ENCODE measurements at places on chromosomes 1 and 21.
A peak's percentile ranks its signal among the peaks of the same experiment; 100 is the strongest.

DNA sequence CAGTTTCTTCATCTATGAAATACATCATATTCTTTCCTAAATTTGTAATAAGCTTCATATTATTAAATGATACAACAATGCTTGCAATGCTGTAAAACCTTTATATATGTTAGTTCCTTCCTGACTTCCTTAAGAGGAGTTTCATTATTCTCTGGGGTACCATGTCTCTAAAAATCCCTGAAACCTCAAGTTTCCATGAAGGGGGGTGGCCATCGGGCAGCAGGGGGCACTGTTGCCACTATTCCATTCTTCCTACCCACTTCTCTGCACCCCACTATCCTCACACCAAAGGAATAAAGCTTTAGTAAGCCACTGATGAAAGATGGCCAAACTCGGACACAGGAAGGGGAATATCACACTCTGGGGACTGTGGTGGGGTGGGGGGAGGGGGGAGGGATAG, 9.0 kb upstream of the DMRTB1 start:
- no peak for DNase-seq

- DNase-seq = peak; percentile 75
These were observed 15.4 kb downstream of the NOL9 start for GRCh38 chr1:6538956-6539355.

DNA sequence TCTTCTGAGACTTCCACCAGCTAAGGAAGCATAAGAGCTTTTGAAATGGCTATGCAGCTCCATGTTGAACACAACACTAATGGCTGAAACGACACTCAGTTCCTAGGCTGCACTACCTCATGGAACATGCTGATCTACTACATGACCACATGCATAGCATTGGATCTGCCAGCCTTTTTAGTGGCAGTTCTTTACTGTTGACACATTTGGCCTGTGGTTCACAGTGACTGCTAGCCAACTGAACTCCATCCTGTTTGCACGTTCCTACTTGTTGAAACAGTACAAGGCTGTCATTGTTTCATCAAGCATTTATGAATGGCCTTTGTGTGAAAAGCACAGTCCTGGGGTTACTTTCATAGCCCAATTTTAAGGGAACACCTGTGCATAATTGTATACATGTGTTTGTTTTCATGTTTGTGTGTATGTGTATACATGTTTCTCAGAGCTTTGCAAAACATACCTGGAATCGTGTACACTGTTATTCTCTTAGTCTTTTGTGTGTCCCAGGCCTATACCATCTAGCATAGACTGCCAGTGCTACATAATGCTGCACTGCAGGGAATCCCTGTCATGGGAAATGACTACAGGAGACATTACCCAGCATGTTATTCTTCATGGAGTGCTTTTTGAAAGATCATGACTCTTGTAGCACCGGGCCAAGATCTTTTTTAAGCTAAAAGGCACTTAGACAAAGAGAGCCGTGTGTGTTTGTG, 179.6 kb upstream of the ESRRG start:
- no peak for DNase-seq

- peak; percentile 59 for DNase-seq
These were observed 24.4 kb upstream of the LEPR start for GRCh38 chr1:65395887-65396612.

DNA sequence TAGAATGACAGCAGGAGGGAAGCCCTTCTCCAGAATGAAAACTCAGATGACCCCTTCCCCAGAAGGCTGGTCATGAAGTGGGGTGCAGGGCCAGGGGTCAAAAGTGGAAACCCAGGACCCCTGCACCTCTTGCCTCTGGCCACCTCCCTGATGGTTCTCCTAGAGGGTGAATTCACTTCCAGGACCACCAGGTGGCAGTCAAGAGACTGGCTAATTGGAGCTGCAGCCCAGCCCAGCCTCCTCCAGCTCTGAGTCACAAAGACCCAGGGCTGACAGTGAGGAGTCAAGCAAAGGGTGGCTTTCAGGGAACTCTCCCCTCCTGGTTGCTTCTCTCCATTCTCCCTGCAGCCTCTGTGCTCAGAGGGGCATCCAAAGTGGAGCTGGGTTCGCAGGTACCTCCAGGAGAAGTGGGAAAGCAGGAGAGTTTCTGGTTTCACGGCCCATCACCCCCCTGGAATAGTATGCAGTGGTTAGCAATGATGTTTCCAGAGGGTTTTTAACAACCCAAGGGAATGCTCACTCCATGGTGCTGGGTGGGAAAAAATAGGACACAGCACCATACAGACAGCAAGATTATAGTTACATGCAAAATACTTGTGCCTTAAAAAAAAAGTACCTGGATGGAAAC, 6.1 kb upstream of the EPHB2 start:
- DNase-seq = peak; percentile 87

DNA sequence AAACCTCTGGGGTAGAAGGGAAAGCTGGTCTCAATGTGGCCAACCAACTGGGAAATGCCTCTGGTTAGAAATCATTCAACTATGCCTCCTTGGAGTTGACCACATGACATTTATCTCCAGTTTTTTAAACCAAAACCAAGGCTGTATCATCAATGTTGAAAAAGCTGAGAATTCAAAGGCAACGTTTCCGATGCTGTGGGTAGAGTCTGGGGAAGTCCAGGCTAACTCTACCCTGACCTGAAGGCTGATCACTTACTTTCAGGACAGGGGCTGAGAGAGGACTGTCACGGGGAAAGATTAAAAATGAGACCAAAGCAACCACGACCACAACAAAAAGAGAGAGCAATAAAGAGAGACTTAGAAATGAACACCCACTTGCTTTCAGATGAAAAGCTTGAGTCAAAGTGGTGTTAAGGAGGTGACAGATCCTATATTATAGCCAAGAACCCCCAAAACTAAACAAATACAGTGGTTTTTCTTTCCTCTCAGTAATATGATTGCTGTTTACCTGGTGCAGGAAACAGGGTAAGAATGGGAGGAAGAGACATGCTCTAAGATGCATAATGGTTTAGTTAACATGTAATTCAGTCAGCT, 90.8 kb upstream of the TNFSF4 start:
- no peak for DNase-seq

DNA sequence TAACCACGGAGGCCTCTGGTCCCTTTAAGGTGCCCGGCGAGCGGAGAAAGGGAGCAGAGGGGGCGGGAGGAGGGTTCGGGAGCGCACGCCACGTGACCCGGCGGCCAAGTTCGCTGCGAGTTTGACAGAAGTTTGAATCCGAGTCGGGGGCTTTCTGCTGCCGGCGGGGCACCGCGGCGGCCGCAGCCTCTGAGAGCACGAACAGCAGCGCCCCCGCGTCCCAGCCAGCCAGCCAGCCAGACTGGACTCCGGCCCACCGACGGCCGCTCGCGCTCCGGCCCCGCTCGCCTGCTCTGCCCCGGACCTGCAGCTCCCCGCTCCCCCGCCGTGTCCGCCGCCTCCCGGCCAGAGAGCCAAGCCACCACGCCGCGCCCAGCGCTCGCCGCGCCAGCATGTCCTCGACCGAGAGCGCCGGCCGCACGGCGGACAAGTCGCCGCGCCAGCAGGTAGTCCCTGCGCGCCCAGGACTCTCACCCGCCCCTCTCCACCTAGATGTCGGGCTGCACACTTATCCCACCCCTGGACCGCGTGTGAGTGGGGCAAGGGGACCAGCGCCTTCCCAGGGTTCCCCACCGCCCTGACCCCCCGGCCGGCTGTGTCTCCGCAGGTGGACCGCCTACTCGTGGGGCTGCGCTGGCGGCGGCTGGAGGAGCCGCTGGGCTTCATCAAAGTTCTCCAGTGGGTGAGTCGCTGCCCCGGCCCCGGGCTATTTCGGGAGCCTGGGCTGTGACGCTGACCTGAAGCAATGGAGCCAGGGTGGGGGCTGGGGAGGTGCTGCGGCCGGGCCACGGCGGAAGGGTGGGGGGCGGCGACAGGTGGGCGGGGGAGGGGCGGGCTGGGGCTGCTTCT, at the start of gene SYPL2:
Gene SYPL2 (plus strand): TSS at position 95 of the 849 bp plus-strand sequence. CDS start 298 bp downstream, at position 393.
- DNase-seq = no peak

GRCh38 chr21:18614303-18614702, 210.7 kb upstream of the TMPRSS15 start:
- no peak for DNase-seq

DNA sequence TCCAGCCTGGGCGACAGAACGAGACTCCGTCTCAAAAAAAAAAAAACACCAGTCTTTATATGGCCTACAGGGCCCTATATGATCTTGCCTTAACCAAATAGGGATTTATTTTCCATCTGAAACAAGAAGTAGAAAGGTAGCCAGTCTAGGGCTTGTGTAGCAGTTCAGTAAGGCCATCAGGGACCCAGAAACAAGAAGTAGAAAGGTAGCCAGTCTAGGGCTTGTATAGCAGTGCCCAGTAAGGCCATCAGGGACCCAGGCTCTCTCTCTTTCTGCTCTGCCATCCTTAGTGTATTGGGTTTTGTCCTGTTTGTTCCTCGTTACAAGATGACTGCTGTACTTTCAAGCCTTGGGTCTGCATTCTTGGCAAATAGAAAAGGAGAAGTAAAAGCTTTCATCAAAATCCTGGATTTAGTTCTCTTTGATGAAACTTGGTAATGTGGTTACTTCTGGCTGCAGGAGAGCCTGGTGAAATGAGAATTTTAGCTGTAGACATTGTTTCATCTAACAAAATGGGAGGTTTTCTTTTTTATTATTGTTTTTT, 46.1 kb downstream of the PKN2 start:
- DNase-seq = no peak

DNA sequence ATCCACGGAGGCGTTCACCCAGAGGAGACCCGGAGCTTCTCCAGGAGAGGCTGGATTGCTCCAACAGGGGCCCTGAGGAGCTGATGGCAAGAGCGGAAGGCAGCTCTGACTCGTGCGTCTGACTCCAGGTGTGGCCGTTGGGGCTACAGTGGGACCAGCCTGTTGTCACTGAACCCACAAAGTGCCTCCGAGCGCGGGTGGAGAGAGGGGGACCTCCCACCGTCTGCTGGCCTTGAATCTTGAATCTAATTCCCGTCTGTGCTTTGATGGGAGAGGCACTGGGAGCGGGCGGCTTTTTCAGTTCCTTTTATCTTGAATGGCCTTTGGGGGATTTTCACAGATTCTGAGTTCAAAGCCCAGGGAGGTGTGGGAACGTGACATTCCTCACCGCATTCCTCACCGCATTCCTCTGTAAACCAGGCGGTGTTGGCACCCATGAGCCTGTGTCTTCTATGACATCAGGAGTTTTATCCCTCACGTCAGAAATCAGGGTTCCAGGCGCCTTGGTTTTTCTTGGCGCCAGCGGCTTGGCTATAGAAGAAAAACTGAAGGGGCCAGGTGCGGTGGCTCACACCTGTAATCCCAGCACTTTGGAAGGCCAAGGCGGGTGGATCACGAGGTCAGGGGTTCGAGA, 39.2 kb upstream of the COL18A1 start:
- peak; percentile 68 for DNase-seq

- no peak for DNase-seq
These were observed 83.1 kb downstream of the KCNN3 start for GRCh38 chr1:154786804-154787570.

DNA sequence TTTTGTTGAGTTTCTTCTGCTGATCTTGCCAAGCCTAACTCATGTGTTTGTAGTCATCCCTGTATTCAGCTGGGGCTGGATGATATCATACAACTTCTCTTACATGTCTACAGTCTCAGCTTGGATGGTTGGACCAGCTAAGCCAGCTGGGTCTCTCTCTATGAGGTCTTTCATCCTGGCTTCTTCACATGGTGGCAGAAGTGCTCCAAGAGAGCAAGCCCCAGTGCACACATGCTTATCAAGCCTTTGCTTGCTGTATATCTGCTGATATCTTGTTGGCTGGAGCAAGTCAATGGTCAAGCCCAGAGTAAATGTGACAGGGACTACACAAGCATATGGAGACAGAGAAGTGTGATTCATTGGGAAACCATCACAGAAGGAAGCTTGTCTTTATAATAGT, 29.2 kb upstream of the SLC44A5 start:
- no peak for DNase-seq

DNA sequence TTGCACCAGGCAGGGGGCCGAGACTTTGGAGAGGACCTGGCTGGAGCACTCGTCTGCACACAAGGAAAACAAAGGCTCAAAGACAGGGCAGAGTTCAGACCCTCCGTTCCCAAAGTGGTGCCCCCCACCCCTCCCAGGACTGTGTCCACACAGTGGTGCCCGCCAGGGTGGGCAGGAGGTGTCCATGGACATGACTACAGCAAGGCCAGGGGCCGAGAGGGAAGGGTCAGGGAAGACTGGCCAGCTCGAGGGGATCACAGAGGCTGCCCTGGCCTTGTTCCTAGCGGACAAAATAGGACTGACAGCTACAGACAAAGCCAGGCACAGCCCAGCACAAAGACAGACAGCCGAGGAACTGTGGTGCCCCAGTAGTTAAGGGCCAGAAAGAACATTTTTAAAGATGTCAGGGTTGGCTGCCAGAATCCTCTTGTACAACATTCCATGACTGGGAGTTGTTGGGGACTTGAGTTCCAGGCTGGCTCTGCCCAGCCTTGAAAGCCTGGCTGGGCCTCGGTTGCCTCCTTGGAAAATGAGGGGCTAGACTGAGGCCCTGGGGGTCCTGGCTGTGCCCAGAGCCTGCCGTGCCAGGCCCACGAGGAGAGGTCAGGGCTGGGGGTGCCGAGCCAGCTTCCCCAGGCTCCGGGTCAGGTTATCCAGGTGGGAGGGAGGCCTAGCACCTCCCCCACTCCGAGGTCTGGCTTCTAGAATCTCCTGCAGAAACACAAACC, 63.7 kb downstream of the SLX9 start:
- no peak for DNase-seq

GRCh38 chr1:8782001-8782620, 35.3 kb downstream of the RERE start:
- no peak for DNase-seq

GRCh38 chr1:203069030-203069747, 16.6 kb downstream of the MYOG start:
- no peak for DNase-seq

DNA sequence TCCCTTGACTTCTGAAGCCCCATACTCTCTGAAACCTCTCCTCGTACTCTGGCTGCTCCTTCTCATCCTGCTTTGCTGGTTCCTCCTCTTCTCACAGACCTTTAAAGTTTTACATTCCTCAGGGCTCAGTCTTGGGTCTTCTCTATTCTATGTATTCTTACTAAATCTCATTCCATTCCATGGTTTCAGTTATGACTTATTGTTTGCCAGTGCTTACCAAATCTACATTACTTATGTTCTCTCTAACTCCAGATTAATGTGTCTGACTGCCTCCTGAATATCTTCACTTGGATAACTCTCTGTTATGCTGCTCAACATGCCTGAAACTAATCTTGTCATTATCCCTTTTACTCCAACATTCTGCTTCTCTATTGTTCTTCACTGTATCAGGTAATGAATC, 5.4 kb upstream of the SLC35D1 start:
- DNase-seq = peak; percentile 43

Measured in fibroblast of skin of scalp (primary cell).